EH (cell line): ENCODE measurements at places on chromosomes 7 and 10.

DNA sequence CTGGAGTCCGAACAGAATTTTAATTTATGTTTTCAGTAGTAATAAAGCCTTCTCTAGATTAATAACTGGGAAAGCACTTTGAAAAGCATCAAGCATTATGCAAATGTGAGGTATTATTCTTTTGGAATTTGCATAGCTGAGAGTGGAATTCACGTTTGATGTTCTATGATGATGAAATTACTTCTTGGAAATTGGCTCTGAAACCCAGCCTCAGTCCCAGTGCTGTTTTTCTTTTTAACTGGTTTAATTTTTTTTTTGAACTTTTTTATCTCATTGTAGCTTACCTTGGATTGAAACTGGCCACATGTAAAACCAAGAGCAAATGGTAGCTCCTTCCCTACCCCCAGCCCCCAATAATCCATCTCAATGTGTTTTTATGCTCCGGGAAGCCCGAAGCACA is 1.2 kb downstream of the TBXAS1 start:
- no peak for DNase-seq

GRCh38 chr10:125193306-125193877 is 33.0 kb upstream of the CTBP2 start:
- DNase-seq, result no peak

- no peak for DNase-seq
These were observed 25.2 kb downstream of the PDLIM1 start for GRCh38 chr10:95265572-95265971.

DNA sequence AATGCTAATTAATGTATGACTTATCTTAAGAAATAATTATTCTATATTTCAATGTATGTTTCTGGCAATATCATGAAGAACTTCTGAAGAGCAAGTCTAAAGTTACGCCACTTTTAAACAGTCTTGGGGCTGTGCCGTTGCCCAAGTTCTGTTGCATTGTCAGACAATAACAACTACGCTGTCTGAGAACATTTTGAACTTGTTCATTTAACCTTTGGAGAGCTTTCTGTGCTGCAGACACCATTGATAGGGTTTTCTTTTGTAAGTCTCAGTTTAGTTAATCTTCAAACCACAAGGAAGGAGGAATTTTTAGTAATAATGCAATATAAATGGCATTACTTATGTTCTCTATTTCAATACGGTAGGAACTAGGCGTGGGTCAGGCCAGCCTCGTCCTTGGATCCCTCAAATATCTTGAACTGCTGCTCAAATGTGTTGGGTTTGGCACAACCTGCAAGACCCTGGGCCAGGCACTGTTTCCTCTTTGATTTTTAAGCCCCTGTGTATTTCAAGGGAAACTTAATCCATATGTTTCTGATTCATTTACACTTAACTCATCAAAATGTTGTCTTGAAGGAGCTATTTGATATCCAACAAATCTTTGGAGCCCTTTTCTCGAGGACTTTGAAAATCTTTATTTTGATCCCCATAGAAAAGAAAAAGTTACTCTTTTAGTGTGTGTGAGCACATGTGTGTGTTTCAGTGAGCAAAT is 215.5 kb downstream of the INHBA start:
- DNase-seq, result no peak

DNA sequence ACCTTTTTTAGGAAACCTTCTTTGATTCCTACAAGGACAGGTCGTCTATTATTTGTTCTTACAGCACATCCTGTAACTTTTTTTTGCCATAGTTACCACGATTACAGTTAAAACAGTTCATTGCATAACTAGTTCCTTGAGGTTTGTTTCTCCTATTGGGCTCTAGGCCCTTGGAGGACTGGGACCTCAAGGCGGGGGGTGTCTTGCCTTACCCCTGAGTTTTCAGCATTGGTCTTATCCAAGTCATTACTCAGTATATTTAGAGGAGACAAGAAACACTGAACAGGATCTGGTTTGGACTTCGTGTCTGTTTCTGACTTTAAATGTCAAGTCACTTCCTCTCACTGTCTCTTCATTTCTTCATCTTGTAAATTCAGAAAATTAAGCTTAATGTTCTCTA is 369.8 kb downstream of the SDK1 start:
- no peak for DNase-seq

DNA sequence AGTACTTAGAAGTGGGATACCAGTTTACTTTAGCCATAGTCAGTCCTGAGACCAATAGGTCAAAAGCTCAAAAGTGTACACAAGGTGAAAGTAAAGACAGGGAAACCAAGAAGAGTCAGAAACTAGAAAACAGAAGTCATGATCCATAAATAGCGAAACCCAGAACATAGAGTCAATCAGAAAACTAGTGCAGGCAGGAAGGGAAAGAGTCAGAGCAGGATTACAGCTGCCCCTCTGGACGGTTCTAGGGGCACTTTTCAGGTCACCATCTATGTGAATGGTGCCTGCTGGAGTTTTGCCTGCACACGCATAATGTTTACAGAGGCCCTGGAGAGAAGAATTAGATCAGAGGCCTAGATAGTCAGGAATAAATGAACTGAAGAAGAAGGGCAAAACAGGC is 22.4 kb upstream of the DMTF1 start:
- no peak for DNase-seq

- DNase-seq, result no peak
These were observed 101.6 kb downstream of the CYTH3 start for GRCh38 chr7:6170571-6171531.

GRCh38 chr7:918118-918425 is 36.4 kb downstream of the ADAP1 start:
- DNase-seq, result no peak

DNA sequence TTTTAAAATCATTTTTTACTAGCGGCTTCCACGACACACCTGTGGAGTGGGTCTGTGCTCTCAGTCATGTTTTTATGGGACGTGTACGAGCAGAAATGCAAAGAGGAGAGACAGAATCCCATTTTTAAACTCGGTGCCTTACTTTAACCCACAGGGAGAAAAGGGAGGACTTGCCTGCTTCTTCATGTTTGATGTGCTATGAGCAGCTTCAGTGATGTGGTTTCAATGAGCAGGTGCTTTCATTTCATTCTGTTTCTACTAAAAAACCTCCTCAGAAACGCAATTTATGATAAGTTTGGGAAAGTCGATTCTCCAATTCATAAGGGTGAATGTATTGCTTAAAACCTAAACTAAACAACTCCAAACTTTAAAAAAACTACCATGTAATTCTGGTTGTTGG is 537.2 kb downstream of the GATA3 start:
- DNase-seq, result no peak

DNA sequence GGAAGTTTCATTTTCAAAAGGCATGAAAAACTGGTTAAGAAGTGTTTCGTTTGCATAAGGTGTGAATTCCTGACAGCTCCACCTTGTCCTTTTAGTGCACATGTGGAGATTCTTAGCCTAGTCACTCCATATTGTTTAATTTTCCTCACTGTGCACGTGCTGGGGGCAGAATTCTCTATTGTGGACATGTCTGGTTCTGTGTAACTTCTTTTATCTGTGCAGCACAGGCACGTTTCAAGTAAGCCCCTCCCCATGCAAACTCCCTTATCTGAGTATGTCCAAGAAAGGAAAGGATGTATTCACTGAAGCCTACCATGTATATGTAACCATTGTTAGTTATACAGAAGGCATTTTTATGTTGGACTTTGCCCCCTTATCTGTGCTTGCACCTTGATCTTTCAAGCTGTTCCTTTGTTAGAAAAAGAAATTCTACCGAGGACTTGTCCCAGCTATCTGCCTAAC is 1346.3 kb downstream of the REEP3 start:
- no peak for DNase-seq

DNA sequence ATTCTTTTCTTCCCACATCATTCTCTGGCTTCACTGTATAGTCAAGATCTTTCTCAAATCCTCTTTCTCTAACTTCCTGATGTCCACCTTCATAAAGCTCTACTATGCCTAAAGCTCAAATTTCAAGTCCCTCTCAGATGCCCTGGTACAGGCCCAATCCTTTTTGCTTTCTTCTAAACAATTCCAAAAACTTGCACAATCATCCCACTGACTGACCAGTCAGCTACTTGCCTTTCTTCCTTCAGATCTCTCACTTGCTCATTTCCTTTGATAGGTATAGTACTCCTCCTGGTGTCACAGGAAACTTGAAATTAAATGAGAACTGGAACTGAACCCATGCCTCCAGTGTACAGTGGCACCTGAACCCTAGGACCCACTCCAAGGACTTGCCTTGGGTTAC is 18.2 kb downstream of the SEC31B start:
- peak; percentile 36 for DNase-seq

GRCh38 chr7:115056019-115056418 is 134.1 kb downstream of the MDFIC start:
- DNase-seq, result no peak

DNA sequence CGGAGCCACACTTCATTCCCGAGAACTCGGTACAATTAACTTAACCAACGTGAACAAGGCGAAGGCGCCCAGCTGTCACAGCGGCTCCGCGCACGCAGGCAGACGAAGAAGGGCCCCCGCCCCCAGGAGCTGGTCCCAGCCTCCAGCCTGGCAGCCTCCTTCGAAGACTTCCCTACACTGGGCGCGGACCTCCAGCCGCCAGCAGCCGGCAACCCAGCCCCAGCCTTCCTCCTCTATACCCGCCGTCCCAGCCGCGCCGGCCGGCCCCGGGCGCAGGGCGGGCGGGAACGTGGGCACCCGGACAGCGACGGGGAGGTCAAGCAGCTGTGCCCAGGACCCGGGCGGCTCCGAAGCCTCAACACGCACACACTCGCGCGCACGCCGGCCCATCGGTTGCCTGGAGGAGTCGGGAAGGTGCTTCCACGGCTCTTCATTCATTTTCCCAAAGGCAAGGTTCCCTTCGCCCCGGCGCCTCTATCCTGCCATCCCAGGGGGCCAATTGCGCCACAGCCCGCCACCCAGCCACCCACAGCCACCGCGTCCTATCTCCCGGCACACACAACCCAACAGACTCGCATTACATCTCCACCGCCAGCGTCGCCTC is 1.6 kb downstream of the CHST15 start:
- peak; percentile 13 for DNase-seq

DNA sequence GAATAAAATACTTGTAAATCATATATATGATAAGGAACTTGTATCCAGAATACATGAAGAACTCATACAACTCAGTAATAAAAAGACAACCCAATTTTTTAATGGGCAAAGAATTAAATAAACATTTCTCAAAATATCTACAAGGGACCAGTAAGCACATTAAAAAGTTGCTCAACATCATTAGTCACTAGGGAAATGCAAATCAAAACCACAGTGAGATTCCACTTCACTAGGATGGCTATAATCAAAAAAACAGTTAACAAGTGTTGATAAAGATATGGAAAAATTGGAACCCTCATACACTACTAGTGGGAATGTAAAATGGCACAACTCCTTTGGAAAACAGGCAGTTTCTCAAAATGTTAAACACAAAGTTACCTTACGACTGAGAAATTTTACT is 40.3 kb upstream of the YAE1 start:
- peak; percentile 32 for DNase-seq

- peak; percentile 93 for DNase-seq
These were observed 5.4 kb downstream of the COL13A1 start for GRCh38 chr10:69807122-69807521.

- peak; percentile 43 for DNase-seq
These were observed 4.6 kb upstream of the ZNF22 start for GRCh38 chr10:44995914-44996669.

- no peak for DNase-seq
These were observed 16.7 kb downstream of the INPP5A start for GRCh38 chr10:132554053-132554990.

GRCh38 chr10:102718220-102718619 is 3.8 kb downstream of the SFXN2 start:
- peak; percentile 56 for DNase-seq

- no peak for DNase-seq
These were observed 5.5 kb upstream of the STEAP4 start for GRCh38 chr7:88312061-88312663.

DNA sequence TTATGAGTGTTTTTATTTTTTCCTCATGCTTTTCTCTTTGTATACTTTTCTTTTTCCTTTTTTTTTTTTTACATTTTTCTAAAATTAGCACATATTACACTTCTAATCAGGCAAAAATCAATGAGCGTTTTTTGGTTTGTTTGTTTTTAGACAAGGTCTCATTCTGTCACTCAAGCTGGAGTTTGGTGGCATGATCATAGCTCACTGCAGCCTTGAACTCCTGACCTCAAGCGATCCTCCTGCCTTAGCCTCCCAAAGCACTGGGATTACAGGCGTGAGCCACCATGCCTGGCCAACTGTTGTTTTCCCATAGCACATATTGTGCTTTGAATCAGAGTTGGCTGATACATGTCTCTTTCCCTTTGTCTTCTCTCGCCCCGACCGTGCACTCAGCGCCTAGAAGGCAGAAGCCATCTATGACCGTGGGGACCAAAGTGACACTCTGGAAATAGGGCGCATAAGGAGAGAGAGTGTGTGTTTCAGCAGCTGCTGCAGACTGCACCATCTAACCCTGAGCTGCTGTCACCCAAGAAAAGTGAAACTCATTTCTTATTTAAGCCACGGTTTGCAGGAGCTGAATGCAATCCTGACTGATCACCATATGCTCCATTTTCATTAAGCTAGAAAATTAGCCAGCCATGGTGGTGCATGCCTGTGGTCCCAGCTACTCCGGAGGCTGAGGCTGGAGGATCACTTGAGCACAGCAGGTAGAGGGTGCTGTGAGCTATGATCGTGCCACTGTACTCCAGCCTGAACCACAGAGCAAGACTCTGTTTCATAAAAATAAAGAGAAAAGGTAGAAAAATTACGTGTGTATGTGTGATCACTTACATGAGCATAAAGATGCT is 41.4 kb upstream of the GTF2I start:
- DNase-seq, result no peak

- no peak for DNase-seq
These were observed 110.4 kb downstream of the COL28A1 start for GRCh38 chr7:7425321-7425720.

- DNase-seq, result no peak
These were observed 3.3 kb upstream of the ABRAXAS2 start for GRCh38 chr10:124798364-124798763.
